M059J (cell line): ENCODE measurements at places on chromosomes 4 and X. TPM values are rescaled to one million over a fixed set of nuclear protein-coding genes. Genes with fewer than 3 reads are reported as not detected.

- DNase-seq: no peak
These were observed 58.4 kb upstream of the HS3ST1 start for GRCh38 chr4:11487139-11487538.

SOWAHB gene
- not detected in 2 replicates for total RNA-seq

DNA sequence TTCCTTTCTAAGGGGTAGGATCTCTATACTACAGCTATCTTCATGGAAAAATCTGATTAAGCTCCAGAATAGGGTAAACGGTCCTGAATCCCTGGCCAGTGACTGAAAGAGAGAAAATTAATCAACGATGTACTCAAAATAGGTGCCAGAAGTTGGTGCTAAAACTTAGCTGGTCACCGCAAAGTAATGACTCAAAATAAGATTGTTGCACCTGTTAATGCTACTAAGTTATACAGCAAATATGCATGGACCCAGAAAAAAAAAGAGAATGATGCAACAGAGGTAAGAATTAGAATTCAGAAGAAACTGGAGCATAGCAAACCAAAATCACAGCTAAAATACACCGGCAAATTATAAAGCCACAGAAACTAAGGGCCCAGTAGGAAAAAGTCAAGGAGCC is 239.7 kb upstream of the FAM241A start:
- no peak for DNase-seq

DNA sequence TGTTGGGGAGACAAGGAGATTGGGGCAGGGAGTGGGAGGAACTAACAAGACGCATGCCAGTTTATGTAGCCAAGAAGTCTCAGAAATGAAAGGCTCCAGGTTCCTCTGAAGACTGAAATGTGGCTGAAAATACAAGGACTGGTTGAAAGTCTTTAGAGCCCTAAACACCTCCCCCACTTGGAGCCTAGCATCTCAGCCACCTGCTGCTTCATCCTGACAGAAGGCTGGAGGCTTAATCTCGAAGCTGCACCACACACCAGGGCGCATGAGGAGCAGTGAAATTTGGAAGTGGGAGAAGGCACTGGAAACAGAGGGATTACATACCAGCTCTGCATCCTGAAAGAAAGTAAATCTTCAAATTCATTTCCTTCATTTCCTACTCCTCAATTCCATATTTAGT is 160.7 kb upstream of the FTHL17 start:
- no peak for DNase-seq

GRCh38 chr4:102612210-102612609 is 111.1 kb downstream of the NFKB1 start:
- DNase-seq: no peak

DNA sequence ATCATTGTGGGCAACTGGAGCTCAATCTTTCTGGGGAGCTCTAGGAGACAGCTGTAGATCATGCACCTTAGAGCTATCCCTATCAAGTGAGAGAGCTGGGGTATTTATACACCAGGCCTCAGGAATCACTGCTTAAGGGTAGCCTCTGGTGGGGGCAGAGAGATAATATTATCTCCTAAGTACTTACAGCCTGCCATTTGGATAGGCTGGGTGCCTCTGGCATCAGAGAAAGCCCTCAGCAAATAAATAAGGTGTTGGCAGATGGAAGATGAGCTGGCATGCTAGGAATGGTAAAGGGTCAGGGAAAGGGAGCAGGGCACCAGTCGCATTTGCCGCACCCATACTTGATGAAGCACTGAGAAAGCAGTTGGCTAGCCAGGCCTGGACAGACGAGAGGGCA is 75.9 kb downstream of the HCCS start:
- DNase-seq: no peak

TMEM144 gene
- total RNA-seq: 3.3 TPM in 2 replicates

GRCh38 chrX:143664302-143664701 is 28.4 kb upstream of the SLITRK4 start:
- DNase-seq: peak; percentile 1

MAGEA12 gene
- total RNA-seq: 13.4 and 15.5 TPM in 2 replicates

NDST4 gene
- total RNA-seq: 0.12 TPM in 1 of 2 replicates, not detected in the other

AKAP4 gene
- not detected in 2 replicates for total RNA-seq

DNA sequence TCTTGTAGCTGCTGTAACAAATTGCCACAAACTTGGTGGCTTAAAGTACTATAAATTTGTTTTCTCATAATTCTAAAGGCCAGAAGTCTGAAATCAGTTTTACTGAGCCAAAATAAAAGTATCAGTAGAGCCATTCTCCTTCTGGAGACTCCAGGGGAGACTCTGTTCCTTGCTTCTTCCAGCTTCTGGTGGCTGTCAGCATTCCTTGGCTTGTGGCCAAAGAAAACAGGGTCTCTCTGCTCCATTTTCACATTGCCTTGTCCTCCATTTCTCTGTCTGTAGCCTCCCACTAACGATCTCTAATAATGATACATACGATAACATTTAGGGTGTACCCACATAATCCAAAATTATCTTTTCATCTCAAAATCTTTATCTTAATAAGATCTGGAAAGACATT is 200.4 kb downstream of the MAB21L2 start:
- peak; percentile 52 for DNase-seq

- DNase-seq: no peak
These were observed 27.1 kb downstream of the FAM47E start for GRCh38 chr4:76278583-76278982.

GRCh38 chrX:39311646-39312045 is 510.4 kb downstream of the MID1IP1 start:
- no peak for DNase-seq

- no peak for DNase-seq
These were observed 58.4 kb downstream of the SYNPO2 start for GRCh38 chr4:118947095-118947494.

NR0B1 gene
- not detected in 2 replicates for total RNA-seq

GRCh38 chr4:71411981-71412380 is 73.2 kb downstream of the SLC4A4 start:
- DNase-seq: peak; percentile 21

PDZD4 gene
- total RNA-seq: 1.9 and 2.7 TPM in 2 replicates

- DNase-seq: peak; percentile 89
These were observed 2.5 kb downstream of the CPEB2 start for GRCh38 chr4:15004739-15005301.

DNA sequence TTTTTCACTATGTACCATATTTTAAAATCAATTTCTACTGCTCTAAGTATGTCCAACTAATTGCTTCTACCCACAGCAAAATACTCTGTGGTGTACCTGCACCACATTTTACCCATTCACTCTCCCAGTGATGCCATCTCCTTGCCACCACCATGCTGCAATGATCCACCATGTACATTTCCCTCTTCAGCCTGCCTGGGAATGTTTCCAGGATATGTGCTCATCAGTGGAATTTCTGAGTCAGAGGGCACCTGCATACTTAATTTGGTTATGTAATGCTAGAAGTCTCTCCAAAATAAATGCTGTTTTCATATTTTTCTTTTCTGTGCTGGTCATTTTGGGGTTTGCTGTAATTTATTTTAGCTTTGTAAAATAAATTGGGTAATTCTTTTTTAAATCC is 33.2 kb upstream of the OCIAD2 start:
- DNase-seq: peak; percentile 94

SOX3 gene
- total RNA-seq: not detected in 2 replicates

ABCG2 gene
- 11.9 and 14.7 TPM in 2 replicates for total RNA-seq

DNA sequence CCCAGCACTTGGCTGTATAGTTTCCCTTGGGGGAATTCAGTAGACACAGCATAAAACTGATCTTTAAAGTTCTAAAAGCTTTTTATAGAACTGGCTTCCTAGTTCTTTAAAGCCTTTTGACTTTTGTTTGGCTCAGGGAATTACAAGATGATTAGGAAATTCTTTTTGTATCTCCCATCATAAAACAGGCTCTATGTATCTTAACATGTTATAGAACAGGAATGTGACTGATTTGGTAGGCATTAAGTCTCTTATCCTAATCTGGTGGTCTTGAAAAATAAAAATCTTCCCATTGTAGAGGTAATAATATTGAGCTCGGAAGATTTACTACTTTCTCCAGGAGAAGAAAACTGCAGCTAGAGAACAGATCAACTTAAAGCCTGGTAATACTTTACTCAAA is 262.7 kb downstream of the KCNIP4 start:
- no peak for DNase-seq

DNA sequence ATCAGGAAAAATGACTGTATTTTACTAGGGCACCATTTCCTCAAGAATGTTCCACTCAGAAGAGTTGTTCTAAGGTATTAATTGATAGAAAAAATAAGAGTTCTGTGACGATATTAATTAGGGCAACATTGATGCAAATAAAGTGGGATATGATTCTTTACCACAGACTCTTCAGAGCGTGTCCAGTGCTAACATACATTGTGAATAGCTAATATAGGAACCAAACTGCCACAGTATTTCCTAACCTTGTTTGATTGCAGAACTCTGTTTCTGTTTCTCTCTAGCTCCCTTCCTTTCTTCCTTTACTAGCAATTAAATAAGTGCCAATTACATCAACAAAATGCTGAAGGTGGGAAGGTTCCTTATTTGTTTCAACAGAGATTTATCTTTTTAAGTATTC is 154.1 kb upstream of the CPEB2 start:
- no peak for DNase-seq

DNA sequence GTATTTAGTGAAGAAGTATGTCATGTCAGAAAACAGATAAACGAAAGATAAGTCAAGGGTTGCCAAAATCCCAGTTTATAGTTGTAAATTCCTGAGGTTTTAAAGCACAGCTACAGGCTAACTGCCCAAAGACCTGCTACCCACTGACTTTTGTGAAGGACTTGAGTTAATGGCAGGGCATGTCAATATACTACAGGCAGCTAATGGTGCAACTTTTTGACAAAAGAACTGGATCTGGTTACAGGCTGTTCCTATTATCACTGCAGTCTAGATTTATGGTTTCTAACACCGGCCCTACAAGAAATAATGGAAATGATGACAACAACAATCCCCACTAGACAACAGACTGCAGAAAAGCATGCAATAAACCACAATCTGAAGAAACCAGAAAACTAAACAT is 6.4 kb downstream of the SCML2 start:
- peak; percentile 65 for DNase-seq

RNF150 gene
- total RNA-seq: 1.8 and 4.0 TPM in 2 replicates

DNA sequence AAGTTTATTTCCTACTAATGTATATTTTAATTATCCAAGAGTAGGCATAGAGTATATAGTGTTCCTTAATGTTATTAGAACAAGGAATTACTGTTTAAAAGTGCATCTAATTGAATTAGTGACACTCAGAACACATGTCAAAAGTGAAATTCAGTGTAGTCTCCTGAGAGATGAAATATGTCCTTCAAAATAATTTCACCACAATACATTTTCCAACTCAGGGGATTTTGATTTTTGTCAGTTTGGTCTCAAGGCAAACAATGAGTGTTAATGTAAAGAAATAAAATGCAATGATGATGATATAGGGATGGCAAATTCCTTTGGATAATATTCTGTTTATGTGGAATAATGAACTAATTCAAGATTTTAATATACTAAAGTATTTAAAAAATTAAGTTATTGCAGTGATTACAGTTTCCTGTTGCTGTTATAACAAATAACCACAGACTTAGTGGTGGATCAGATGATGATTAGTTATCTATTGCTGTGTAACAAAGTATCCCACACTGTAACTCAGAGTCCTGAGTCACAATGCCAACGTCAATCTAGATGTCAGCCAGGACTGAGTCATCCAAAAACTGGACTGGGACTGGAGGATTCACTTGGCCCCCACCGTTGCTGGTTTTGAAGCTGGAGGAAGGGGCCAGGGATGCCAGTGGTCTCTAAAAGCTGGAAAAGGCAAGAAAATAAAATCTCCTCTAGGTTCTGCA is 148.0 kb upstream of the SLC7A11 start:
- peak; percentile 60 for DNase-seq

ERAS gene
- not detected in 2 replicates for total RNA-seq

VCX3B gene
- total RNA-seq: 0.62 TPM in 1 of 2 replicates, not detected in the other

GRCh38 chr4:147578051-147578476 is 39.1 kb upstream of the TMEM184C start:
- peak; percentile 98 for DNase-seq

- DNase-seq: peak; percentile 27
These were observed 64.3 kb upstream of the WDR17 start for GRCh38 chr4:176001151-176002006.

GRCh38 chrX:40237731-40238178 is 140.0 kb upstream of the BCOR start:
- DNase-seq: no peak

- peak; percentile 48 for DNase-seq
These were observed 1.2 kb downstream of the PRPS1 start for GRCh38 chrX:107629540-107629909.

- DNase-seq: peak; percentile 68
These were observed 7.2 kb upstream of the IDS start for GRCh38 chrX:149512225-149512885.

DNA sequence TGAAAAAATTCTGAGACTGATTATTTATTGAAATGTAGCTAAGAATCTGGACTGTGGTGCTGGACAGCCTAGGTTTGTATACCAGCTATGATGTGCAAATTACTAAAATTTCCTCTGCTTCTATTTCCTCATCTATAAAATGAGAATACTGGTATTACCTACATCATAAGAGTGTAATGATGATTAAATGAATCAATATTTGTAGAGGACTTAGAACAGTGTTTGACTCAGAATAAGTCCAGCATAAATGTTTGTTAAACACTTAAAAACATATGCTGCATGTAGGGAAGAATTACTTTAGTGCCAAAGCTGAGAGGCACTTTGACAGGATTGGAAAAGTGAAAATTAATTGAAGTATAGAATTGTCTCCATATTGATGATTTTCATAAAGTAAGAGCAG is 55.3 kb upstream of the TMPRSS11F start:
- DNase-seq: no peak

FGFR3 gene
- 1.4 and 1.9 TPM in 2 replicates for total RNA-seq
